Activated CD8-positive, alpha-beta T cell treated with anti-CD3 and anti-CD28 coated beads for 36 hours (primary cell): ENCODE measurements at places on chromosomes 5 and 9.

GRCh38 chr5:175443514-175444059 lies 395 bp downstream of the DRD1 start:
- DNase-seq, result no peak

- DNase-seq, result no peak
Observed at GRCh38 chr9:36956908-36957307, 77.2 kb downstream of the PAX5 start.

DNA sequence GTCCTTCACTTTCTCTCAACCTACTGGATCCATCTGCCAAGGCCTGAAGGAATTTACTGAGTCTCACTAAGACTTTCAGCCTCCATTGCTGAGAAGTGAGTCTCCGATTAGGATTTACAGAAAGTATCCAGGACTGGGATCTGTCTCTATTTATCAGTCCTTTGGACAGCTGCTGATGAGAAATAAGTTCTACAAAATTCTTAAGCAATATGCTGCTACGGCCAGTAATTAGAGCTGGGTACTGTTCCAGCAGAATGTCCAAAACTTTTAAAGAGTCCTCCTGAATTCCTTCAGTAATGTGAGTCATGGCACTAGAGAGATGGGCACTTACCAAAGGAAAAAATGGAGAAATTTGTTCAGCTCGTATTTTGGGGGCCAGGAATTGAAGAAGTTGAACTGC lies 5.9 kb downstream of the TEX10 start:
- DNase-seq, result no peak

DNA sequence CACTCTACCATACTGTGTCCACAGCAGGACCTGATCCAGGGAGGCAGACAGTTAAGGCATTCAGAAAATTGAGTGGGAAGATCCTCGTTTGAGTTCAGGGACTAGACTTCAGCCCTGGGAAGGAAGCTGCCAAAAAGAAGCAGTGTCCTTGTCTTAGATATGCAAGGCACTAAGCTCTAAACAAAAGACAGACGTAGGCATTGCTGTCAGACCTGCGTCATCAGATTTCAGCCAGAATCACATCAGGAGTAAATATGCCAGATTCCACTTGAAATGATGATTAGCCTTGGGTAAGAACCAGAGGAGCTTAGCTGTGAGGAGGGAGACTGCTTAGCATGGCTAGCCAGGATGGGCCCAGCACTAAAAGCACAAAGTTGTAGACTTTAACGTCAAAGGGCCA lies 56.7 kb downstream of the MAMDC2 start:
- DNase-seq, result no peak

- no peak for DNase-seq
Observed at GRCh38 chr9:134888603-134889190, 8.1 kb downstream of the FCN2 start.

GRCh38 chr5:62306896-62307689 lies 1.1 kb downstream of the KIF2A start:
- peak; percentile 85 for DNase-seq

DNA sequence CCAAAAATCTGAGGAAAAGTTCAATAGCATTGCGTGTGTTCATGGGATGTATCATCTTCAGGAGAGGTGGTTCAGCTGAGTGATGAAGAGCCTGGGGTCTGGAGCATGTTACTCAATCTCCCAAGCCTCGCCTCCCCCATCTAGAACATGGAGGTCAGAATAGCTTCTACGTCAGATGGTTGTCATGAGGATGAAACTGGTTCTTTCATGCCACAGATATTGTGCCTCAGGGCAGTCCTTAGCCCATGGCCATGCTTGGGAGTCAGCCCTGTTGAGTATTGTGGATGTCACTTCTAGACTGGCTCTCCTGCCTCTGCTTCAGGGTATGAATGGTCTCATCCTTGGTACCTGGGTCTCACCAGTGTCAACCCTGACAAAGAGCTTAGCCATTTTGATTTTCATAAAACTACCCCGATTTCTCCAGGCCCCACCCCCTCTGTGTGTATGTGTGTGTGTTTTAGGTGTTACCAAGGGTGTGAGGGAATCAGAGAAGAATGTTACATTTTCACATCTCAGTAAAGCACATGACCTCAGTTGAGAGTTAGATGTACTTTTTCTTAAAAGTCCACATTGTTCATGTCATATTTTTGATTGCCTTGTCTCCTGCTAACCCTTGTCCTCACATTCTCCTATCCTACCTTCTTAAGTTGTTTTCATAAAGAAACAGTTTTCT lies 97.8 kb upstream of the CD180 start:
- no peak for DNase-seq

DNA sequence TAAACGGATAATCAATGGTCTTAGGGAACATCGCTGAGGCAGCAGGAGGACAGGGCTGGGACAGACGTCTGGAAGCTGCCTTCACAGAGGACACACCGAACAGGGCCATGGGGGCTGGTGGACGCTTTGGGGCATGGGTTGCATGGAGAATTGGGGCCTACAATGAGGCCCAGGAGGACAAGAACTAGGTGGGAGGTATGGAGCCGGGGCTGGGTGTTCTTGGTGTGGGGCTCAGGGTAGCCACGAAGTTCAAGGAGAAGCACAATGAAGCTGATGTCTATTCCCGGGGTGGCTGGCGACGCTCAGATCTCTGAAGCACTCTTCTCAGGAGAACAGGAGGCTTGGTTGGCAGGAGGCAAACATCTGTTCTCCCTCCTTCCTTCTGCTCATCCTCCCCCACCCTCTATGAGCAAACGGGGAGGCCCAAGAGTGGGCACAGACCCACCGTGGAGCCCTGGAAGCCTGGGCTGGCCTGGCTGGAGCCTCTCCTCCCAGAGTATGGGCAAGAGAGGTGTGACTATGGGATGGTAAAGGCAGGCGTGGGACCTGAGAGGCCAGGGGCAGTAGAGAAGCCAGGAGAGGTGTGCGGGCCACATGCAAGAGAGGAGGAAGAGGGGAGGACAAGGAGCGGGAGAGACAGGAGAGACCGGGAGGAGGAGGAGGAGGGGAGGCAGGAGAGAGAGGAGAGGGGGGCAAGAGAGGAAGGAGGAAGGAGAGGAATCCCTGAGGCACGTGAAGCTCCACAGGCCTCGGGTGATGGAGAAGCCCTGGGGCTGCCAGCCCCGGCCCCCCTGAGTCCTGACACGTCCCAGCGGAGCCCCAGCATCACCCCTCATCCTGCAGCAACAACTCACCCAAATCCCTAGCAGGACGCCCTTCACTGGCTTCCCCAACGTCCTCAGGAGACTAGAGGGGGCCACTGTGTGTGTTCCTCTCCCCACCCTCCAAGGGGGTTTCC lies 159.1 kb downstream of the OLFM1 start:
- DNase-seq, result no peak

DNA sequence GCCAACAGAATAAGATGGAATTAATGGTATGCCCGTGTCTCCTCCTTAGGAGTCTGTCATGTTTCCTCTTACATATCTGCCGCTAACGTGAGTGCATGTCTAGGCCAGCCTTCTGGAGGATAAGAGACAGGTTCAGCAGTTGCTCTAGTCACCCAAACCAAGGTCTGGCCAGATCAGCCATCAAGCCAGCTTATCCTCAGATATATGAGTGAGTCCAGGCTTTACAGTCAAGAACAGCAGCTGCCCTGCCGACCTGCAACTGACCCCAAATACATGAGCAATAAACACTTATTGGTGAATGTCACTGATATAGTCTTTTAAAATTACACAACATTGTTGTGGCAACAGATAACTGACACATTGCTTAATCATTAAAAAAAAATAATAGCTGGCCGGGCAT lies 123.5 kb downstream of the TSSK1B start:
- DNase-seq, result no peak

GRCh38 chr9:135198586-135199285 lies 111.3 kb downstream of the OLFM1 start:
- DNase-seq, result no peak

- peak; percentile 52 for DNase-seq
Observed at GRCh38 chr5:95664204-95664786, 17.7 kb downstream of the RFESD start.

- no peak for DNase-seq
Observed at GRCh38 chr9:115548609-115549260, 430.8 kb upstream of the TNC start.

GRCh38 chr5:161112371-161112770 lies 260.4 kb upstream of the ATP10B start:
- DNase-seq, result no peak

DNA sequence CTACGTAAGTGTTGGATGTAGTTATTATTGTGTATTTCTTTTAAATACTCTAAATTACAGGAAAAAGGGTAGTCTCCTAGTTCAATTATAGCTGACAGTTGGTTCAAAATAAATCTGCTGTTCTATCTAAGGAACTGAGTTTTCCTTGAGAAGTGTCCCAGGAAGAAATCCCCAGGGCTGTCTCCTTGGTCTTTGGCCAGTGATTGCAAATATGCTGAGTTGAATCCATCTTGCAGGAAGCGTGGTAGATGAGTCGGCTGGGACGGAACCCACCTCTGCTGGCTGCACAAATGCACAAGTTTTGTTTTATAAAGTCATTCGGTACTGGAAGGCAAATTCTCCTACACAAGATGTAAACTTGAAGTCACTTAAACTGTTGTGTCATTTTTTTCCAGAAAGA lies 30.2 kb upstream of the HOMER1 start:
- no peak for DNase-seq

GRCh38 chr5:124408738-124409453 lies 337.5 kb downstream of the ZNF608 start:
- no peak for DNase-seq

GRCh38 chr9:93390953-93391515 lies 60.5 kb upstream of the FAM120A start:
- DNase-seq, result no peak

DNA sequence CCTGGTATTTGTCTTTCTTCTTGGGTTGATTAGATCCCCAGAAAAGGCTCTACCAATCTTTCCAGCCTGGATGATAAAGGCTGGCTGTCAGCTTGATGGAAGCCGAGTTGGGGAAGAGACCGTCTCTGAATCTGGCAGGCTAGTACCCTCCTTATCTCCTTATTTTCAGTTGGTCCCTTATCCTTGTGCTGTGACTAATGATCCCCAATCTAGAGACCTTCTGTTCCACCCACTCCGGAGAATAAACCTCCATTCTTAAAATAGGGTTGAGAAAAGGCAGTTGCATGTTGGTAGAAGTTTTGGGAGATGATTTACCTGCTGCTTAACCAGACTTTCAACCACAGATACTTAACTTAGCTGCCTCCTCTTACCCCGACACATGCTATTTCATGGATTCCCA lies 52.3 kb downstream of the PRKACG start:
- DNase-seq, result no peak

- DNase-seq, result no peak
Observed at GRCh38 chr9:112308588-112308987, 24.8 kb downstream of the PTBP3 start.

GRCh38 chr5:60597572-60598320 lies 102.2 kb downstream of the DEPDC1B start:
- DNase-seq, result peak; percentile 23

GRCh38 chr5:104793031-104793754 lies 1230.6 kb upstream of the NUDT12 start:
- DNase-seq, result no peak

DNA sequence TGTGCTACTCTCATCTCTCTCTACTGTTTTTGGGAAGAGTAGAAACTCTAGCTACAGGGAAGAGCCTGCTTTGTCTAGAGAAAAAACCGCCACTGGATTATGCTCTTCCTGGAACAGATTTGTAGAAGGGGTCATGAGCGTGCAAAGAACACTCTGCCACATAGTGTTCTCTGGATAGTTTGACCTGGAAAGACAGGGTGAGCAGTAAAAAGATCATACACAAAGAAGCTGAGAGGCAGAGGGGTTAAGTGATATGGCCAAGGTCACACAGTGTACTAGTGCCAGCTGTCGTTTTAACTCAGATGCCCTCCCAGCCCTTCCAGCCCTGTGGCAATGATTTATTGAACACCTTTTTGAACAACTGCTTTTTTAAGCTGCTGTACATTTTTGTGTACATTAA lies 182.2 kb downstream of the NNT start:
- no peak for DNase-seq

DNA sequence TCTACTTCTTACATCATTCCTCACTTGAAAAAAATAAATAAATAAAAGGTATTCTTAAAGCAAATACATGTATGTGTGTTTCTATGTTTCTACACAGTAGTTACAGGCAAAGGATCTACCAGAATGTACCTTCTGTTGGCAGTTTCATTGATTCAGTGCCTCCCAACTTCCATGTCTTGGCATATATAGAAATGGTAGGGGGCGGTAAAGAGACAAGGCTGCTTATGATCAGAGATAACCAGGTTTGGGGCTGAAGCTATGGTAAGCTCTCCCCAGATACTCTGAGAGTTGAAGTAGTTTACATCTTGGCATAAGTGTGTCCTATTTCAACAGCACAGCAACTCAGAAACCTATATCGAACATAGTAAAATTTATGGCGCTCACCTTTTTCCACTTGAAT lies 1075.4 kb upstream of the C9orf72 start:
- no peak for DNase-seq

- no peak for DNase-seq
Observed at GRCh38 chr9:26329974-26330373, 562.6 kb downstream of the CAAP1 start.

- DNase-seq, result no peak
Observed at GRCh38 chr9:124980431-124980830, 39.5 kb upstream of the GOLGA1 start.

DNA sequence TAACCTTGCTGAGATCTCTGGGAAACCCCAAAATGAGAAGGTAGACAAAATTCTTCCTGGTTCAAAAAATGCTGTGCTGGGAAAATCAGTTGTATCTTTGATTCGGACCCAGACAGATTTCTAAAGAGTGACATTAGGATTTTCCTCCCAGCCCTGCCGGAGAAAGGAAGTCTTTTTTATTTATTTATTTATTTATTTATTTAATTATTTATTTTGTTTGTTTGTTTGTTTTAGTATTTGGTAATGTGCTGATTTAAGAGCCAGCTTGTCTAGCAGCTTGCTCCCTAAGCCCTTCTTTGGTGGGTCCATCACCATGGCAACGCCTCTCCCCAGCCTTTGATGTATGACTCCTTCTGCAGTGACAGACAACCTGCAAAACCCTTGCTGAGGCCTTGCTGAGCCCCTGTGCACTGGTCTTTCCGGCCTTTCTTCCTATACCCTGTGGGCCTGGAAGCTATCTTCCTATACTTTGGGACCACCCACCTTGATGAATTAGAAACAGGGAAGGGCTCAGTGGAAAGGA lies 60.6 kb upstream of the AFAP1L1 start:
- DNase-seq, result peak; percentile 10

DNA sequence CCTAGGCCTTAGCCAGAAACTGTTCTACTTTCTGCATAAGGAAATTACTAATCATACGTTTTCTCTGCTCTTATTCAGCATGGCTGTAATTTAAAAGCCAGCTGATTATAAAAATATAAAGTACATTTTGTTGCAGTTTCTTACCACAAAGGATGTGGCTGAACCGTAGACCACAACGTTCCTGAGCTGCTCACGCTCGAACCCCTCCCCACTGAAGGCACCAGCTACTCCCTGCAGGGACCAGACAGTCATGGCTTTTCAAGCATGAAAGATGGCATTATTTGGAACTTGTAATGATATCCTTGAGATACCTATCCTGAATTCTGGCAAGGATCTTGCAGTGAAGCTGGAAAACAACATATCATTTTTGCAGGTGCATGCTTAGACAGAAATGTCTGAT lies 91.8 kb upstream of the DMRT1 start:
- peak; percentile 60 for DNase-seq
